ENCODE measurements at places on chromosomes 16 and 17. TPM values are rescaled to one million over a fixed set of nuclear protein-coding genes. Genes with fewer than 3 reads are reported as not detected.

DNA sequence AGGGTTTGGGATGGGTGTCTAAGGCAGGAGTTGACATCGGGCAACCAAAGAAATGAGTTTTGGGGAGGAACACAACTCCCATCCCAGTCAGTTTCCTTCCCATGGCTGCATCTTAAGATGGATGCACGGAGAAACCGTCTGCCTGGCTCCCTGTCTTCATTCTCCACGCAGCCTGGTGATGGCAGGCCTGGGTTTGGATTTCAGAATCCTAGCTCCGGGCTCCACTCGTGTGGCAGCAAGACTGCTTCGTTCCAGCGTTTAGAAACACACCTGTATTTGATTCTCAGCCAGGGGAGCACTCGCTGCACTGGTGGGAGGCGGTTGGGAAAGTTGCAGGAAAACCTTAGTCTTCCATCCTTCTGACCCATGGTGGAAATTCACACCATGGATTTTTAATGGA lies 141.1 kb downstream of the RAB11FIP4 start:
- DNase-seq = no peak

GRCh38 chr16:22191532-22192260 lies 14.4 kb upstream of the EEF2K start:
- DNase-seq = peak; percentile 49

- no peak for DNase-seq
These were observed 589 bp downstream of the PEMT start for GRCh38 chr17:17590883-17591354.

Gene SHCBP1
- 39.5 TPM for total RNA-seq

Gene TRPV3
- total RNA-seq = 0.64 TPM

Gene MYH8
- not detected for total RNA-seq

GRCh38 chr16:89361751-89362539 lies 128.4 kb downstream of the ANKRD11 start:
- DNase-seq = no peak

Gene TMEM114
- not detected for total RNA-seq

DNA sequence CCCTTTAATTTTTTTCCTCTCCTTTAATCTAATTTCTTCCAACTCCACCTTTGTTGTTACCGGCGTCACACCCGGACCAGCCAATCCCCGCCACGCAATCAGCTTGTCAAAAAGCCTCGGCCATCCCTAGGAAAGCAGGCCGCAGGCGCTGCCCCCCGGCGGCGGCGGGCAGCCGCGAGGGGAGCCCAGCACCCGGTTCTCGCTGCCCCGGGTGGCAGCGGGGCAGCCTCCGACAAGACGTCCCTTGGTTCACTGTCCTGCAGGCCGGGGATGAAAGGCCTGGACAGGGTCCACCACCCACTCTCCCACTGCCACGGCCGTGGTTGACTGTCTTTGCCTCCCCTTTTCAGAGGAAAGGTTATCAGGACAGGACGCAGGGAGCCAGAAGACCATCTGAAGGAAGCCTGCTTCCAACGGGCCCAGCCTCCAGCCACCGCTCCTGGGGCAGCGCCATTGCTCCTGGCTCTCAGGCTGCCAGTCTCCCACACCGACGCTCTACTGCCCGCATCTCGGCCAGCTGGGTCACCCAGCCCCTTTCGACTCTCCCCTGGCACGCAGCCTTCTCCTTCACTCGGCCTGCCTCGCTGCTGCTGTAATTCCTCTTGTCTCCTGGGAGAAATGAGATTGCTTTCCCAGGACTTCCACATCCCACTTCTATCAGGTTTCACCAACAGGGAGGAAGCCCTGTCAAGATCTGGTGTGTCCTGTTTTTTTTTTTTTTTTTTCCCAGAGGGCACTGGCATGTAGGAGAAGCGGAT lies 2.8 kb upstream of the UBTF start:
- peak; percentile 66 for DNase-seq

Gene ABCA6
- total RNA-seq = 0.23 TPM

Gene PIK3R6
- total RNA-seq = 1.0 TPM

DNA sequence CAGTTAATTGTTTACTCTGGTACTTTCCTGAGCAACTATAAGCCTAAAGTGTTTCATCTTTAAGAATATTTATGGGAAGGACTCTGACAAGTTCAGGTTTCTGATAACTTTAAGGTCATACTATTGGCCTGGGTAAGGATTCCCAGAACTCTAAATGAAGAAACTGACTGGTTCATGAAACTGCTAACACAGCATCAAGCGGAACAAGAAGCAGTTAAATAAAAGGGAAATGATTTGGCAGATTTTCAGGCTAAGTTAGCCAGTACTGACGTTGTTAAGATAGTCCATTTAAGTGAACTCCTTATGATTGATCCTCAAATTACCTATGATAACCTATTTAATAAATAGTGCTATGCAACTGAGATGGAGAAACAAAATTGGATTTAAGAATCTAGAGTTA lies 101.6 kb upstream of the CES5A start:
- DNase-seq = no peak

GRCh38 chr16:86975445-86975844 lies 341.7 kb downstream of the C16orf95 start:
- no peak for DNase-seq

DNA sequence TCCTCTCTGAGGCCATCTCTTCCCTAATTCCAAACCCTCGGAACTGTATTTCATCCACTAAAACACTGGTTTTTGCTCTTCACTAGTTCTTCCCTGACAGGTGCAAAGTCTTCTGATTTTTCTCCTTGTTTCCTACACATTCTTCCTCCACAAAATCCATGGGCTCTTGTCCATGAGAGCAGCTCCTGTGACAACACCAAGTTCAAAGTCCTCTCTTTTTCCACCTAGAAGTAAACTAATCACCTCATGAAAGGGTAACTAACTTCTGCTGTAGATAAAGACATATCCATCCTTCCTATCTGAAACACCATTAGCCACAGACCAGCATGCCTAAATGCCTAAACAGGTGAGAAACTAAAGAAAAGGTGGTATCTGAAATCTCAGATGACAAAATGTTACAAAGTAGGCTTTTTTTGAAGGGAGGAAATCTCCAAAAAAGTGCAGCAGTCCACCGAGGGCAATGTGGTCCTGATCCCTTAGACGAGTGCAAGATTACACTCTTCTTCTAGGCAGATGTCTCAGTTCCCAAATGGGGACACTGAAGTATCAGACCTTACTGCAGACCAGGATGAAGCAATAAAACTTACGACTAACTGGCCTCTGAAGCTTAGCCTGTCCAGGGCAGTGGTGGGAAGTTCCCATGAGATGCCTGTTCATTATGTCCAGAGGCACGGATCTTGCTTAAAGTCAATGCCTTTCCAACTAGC lies 2.8 kb downstream of the PIP4K2B start:
- no peak for DNase-seq

DNA sequence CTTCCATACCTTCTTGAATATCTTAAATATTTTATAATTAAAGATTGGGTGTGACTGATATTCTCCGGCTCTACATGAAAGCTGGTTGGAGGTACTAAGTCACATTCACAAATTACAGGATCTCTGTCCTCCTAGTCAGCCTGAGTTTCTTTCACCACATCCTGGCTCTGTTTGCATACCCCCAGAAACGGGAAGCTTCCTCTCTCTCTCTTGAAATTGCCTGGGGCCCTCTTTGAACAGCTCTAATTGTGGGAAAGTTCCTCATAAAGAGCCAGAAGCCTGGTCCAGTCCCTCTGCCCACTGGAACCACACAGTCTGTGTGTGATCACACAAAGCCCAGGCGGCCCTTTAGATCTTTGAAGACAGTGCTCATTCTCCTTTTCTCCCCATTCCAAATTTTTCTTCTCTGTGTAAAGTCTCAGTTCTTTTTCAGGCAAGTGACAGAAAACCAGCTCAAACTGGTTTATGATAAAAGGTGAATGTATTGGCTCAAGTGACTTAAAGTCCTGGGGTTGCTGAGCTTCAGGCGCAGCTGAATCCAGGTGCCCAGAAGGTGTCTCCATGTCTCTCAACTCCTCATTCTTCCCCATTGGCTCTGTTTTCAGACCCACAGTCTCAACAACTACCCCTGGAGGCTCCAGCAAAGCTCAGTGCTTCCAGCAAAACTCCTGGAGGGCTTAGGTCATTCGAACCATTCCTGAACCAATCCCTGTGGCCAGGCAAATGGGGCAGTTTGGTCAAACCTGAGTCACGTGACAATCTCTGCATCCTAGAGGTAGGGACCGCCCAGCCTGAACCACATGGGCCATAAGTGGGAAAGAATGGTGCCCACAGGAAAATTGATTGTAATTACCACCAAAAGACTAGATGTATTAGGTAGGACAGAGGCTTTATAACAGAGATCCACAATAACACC lies 8.5 kb upstream of the RAI1 start:
- DNase-seq = no peak

- DNase-seq = peak; percentile 91
These were observed 20.1 kb downstream of the CD7 start for GRCh38 chr17:82297280-82297713.

GRCh38 chr16:67162506-67163163 lies 1.9 kb upstream of the HSF4 start:
- DNase-seq = no peak

Data from activated naive CD8-positive, alpha-beta T cell treated with anti-CD3 and anti-CD28 coated beads for 36 hours (primary cell).